Lung microvascular endothelial cell (primary cell): ENCODE measurements at places on chromosomes 13 and 19. TPM values are rescaled to one million over a fixed set of nuclear protein-coding genes. Genes with fewer than 3 reads are reported as not detected.

Gene DIRAS1
- total RNA-seq = under 0.01 and 0.22 TPM in 2 replicates

Gene CAPN12
- total RNA-seq = under 0.01 TPM in 2 replicates

Gene ADAMTS10
- 4.1 and 17.1 TPM in 2 replicates for total RNA-seq

Gene LYPD3
- total RNA-seq = 0.22 and 0.79 TPM in 2 replicates

Gene ZNF442
- total RNA-seq = 1.1 and 2.8 TPM in 2 replicates

Gene APOC4
- not detected in 2 replicates for total RNA-seq
